ENCODE measurements at places on chromosomes 5 and 9.

DNA sequence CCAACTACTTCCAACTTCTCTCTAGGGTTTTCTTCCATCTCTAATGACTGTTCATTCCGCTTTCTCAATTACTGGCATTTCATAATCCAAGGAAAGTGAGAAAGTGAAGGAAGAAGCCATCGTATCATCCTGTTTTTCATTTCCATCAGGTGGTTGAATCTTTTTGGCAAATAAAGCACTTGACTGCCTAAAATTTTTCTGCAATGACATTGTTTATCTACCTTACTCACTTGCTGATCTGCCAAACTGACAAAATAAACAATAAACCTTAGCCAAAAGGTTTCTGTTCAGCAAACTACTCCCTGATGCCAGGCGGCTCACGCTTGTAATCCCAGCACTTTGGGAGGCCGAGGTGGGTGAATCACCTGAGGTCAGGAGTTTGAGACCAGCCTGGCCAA, 18.4 kb downstream of the FNBP1 start:
- no peak for DNase-seq

- DNase-seq: no peak
These were observed 235.3 kb downstream of the TENT4A start for GRCh38 chr5:6948562-6948961.

DNA sequence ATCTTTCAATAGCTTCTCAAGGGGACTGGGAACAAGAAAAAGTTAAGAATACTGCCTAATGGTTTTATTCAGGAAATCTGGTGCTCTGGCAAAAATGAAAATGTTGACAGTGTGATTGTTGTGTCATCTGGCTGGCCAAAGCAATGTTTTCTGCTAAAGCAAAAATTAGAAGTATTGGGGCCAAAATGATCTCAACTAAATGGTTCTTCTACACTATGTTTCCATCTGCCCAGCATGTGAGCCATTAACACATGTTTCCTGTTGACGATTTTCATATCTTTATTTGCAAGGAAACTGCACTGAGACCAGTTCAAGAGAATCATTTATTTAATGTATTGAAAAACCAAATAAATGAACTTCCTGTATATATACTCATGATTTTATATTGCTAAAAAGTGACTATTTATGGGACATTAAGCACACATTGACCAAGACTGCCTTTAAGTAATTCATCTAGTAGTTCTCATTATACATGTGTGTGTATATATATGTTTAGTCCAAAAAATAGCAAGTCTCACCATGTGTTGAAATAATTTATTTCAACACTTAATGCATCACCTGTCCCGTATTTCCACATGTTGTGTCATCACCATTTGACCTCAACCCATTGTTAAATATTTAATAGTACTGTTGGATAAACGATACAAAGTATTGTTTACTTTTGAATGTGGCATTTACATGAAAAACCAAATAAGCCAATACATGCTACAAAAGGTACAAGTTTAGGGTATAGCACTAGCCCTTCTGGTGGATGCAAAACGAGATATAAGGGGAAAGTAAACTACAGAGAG, 7.5 kb upstream of the FST start:
- DNase-seq: no peak

- no peak for DNase-seq
These were observed 35.0 kb downstream of the AOPEP start for GRCh38 chr9:94761481-94761880.

DNA sequence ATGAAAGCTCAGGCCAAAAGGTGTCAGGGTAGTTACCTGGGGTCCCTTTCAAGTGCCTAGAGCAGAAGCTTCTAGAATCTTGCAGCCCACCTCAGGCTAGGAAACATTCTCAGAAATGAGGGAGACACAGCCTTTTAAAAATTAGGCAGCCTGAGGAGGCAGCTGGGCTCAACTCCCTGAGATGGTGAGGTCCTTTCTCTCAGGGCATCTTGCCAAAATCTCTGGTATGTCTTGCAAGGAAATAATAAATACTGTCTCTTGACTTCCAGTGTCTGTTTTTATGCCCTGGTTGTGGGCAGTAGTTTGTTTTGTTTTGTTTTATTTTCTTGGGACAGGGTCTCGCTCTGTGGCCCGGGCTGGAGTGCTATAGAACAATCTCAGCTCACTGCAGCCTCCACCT, 100.9 kb upstream of the APC start:
- no peak for DNase-seq

DNA sequence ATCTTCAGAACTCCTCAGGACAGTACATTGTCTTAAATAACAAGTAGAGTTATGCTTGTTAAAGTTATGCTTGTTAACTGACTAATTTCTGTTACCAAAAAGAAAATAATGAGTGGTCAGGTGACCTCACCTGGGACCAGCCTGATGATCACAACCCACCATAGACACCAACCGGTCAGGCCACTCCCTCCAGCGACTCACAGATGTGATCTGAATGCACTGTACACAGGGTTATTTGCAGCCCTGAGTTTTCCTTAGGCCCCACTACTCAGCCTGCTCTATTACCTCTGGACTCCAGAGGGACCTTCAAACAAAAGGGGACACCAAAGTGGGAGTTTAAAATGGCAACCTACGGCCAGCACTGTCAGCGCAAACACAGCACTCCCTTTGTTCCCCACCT, 55.3 kb downstream of the ARSB start:
- DNase-seq: no peak

- DNase-seq: no peak
These were observed 113.5 kb downstream of the ROR2 start for GRCh38 chr9:91836515-91836914.

DNA sequence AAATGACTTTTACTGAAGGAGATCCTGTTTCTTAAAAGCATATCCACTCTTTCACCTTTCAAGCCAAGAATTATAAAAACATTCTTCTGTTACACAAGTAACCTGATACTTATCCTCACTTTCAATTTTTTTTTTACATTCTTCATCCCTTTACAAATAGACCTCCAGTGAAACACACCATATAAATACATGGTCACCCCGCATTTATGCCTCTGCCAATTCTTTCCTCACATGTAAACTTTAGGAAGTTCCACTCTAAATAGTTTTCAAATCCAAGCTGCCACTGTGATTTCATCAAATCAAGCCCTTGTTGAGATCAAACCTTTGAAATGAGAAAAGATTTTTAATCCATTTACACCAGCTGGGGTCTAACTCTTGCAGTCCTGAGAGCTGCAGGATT, 40.0 kb downstream of the GAS1 start:
- no peak for DNase-seq

GRCh38 chr9:129036923-129037766, 719 bp downstream of the MIGA2 start:
- DNase-seq: no peak

DNA sequence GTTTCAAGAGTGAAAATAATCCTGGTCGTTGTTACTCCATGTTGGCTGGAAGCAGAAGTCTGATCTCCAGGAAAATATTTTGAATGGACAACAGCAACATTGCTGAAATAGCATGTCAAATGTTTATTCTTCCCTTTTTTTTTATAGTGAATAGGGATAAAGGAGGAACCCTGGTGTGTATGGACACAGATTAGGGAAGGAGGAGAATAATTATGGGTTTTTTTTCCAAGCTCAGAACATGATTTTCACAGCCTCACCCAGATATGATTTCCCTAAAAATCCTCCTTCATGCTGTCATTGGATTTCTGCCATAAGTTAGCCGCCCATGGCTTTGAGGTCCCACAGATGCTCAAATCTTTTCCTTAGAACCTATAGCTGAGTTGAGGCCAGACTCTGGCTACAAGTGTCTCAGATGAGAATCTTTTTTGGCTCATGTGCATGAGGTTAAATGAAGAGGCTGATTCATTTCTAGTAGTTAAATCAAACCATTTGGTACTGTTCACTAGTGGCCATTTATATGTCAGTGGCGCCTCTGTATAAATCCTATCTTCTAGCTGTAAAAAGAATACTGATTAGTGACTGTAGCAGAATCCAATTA, 65.5 kb upstream of the LIFR start:
- DNase-seq: no peak

- DNase-seq: no peak
These were observed 395.7 kb upstream of the SEMA6A start for GRCh38 chr5:116970318-116970717.

DNA sequence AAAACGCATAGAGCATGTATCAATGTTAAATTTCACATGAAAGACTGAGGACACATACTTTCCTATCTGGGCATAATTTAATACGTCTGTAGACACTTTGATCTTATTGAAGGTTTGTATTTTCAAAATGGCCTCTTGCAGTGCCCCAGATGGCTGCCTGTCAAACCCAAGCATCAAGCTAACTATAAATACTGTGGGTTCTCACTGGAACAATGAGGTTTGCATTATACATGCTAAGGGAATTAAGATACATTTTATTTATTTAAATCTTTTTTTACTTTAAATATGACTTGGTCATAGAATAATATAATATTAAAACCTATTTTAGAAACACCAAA, 702.9 kb upstream of the GRAMD2B start:
- no peak for DNase-seq

DNA sequence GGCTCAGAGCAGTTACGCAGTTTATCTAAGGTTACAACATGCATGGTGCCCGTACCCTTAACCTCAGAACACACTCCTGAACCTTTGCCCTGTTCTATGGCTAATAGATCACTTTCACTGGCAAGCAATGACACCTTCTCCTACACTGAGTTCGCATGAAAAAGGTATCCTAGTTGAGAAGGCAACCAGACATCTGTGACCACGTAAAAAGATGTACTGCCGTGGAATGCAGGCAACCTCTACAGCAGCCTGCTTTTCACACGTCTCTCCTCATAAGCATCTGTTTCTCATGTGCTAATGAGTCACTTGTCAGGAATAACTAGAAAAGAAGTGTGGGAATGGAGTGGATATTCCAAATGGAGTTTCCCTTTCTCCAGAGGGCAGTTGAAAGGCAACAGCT, 71.4 kb downstream of the FBXO38 start:
- no peak for DNase-seq

DNA sequence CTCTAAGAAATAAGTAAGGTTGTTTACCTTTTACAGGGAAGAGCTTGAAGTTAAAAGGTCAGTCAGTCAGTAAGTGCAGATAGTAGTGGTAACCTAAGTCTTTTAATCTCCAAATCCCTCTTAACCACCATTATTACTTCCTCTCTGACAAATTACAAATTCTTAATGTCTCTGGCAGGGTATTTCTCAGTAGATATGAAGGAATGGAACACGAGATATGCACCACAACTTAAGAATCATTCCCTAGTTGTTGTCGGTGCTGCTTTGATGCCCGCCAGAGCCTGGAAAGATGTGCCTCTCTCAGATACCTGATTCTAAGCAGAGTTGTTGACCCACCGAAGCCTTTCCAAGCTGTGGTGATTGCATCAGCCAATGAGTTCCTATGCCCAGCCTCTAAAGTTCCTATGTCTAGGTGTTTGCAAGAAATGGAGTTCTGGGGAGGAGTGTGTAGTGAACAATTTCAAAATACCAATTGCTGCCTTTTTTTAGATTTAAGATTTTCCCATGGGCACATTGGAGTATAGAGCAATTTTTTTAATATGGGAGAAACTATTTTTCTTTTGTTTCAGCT, 78.5 kb downstream of the CD180 start:
- no peak for DNase-seq

- DNase-seq: no peak
These were observed 676.2 kb downstream of the MAT2B start for GRCh38 chr5:164181604-164182003.
